ENCODE measurements at places on chromosomes 1 and 21.

- DNase-seq, result no peak
Measured at GRCh38 chr1:53576381-53576801, 117.2 kb downstream of the DMRTB1 start.

GRCh38 chr1:63691701-63692425 lies 82.0 kb upstream of the ROR1 start:
- peak; percentile 57 for DNase-seq

GRCh38 chr1:47866601-47867437 lies 130.4 kb downstream of the TRABD2B start:
- no peak for DNase-seq

DNA sequence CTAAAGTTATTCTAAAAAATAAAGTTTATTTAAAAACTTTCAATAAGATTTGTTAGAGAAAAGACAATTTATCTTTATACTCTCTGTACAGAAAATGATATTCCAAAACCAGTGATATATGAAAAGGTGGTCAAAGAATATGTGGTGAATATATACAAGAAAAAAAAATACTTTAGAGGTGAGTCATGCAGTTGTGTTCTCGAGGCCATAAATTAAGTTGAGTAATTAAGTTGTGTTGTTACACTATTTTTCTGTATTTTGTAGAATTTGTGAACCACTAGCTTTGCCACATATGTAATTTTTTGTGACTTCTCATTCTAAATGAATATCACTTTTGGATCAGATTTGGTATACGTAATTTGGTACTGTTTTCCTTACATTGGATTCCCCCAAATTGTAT lies 23.6 kb upstream of the DUSP10 start:
- DNase-seq, result no peak

- no peak for DNase-seq
Measured at GRCh38 chr1:112544011-112544688, 35.4 kb downstream of the WNT2B start.

DNA sequence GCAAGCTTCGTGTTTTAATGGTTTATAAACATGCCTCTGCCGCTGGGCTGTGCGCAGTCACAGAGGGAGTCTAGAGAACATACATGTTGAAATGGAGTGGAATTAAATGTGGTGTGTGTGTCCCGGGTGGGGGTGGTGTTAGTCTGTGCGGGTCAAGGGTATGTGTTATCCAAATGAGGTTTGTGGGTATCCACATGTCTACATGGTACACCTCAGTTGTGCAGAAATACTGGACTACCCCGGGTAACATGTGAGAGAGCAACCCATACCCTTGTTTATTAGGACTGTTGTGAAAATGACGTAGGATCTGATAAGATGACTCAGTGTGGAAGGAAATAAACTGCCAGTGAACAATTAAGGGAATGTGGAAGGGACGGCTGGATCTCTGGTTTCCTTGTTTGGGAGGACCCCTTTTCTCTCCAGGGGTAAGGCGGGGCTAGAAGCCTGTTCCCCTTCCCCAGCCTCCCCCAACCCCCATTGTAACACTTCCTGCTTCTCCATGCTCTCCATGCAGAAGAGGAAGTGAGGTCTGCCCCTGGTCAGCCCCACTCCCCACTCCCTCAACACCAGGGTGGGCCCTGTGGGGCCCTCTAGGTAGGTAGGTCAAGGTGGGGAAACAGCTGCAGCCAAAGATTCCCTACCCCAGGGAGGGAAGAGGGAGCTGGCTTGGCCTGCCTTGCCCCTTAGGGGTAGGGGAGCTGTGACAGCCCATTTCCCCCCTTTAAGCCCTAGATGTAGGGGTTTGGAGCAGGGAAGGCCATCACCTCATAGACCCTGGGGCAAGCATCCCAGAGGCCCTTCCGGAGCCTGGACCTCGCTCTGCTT lies 690 bp downstream of the EPS8L3 start:
- DNase-seq, result no peak

DNA sequence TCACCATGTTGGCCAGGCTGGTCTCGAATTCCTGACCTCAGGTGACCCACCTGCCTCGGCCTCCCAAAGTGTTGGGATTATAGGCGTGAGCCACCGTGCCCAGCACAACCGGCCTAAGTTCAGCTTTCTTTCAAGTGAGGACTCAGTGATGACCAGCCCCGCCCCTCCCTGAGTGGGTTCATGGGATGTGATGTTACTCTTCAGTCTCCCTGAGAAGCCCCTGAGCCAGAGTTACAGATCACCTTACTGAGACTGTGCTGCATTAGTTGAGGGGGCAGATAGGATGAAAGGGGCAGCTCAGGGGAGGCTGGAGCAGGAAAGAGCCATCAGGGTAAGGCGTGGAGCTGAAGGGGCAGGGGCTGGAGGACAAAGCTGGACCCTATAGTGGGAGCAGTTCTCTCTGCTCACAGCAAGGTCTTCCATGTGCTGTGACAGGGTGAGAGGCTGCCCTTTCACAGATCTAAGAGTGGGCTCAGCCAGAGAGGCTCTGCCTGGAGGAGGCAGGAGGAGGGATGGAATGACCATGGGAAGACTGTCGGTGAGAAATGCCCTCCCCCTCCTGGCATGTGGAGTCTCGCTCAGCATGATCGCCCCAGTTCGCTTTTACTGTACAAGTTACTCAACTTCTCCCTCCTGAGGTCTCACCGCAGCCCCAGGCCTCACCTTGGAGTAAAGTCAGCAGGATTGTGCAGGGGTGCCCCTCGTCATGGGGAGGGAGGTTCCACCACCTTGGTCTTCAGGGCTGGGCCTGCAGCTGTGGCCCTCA lies 13.4 kb downstream of the SH2D2A start:
- DNase-seq, result no peak

DNA sequence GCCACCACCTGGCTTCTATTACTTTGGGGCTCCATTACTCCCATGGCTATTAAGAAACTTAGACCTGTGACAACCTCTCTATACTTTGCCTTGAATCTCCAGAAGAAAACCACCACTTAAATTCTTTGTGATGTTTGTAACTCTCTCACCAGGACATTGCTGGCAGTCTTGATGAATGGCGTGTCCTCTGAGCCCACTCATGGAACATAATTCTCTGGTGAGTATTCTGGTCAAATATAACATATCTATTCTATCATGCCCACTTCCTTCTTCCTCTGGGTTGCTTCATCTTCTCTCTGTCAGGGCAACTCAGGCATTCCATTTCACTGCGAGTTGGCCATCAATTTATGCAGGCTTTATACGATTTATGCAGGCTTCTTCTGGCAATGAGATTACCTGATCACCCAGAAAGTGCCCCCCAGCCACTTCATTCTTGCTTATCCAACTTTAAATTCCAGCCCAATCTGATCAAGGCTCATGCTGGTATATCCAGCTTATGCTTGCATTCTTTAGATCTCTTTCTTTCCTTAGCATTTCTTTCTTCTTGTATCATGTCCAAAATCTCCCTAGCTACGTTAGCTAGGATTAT lies 112.0 kb upstream of the CHRM3 start:
- DNase-seq, result no peak

DNA sequence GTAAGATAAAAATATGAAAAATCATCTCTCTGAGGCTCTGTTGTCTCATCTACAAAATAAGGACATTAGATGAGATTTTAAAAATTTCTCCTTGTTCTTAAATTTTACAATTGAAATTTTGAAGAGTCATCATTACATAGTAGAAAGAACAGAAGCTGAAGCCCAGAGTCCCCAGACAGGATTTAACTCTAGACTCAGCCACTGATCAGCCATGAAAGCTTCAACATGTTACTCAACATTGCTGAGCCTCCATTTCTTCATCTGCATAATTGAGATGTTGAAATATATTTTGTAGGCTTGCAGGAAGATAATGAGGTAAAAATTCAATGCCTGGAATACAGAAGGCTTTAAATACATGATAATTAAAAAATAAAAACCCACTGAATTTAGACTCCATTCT lies 633.3 kb downstream of the LMO4 start:
- no peak for DNase-seq

- DNase-seq, result peak; percentile 41
Measured at GRCh38 chr1:161427733-161428516, 60.2 kb upstream of the CFAP126 start.

GRCh38 chr1:43527111-43527878 lies 3.4 kb upstream of the PTPRF start:
- DNase-seq, result no peak

- no peak for DNase-seq
Measured at GRCh38 chr1:177287994-177288393, 117.2 kb downstream of the BRINP2 start.

DNA sequence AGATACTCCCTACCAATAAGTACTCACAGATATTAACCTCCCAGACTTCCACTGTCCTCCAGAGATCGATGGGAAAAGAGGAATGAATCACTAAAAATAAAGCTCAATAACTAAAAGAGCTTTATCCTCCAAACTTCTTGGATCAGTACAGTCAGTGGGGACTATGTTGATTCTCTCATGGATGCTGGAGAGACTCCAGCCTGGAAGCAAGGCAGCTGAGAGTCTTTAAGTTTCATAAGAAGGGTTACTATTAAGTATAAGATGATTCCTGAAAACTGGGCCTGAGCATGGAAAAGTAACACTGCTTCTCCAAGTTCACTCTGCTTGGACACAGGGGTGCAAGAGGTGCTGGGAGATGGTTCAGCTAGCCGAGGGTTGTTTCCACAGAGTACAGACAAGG lies 6.2 kb upstream of the DDR2 start:
- no peak for DNase-seq

GRCh38 chr21:28480470-28480869 lies 512.2 kb downstream of the LTN1 start:
- DNase-seq, result no peak

GRCh38 chr1:64304823-64305222 lies 101.4 kb downstream of the UBE2U start:
- DNase-seq, result no peak

DNA sequence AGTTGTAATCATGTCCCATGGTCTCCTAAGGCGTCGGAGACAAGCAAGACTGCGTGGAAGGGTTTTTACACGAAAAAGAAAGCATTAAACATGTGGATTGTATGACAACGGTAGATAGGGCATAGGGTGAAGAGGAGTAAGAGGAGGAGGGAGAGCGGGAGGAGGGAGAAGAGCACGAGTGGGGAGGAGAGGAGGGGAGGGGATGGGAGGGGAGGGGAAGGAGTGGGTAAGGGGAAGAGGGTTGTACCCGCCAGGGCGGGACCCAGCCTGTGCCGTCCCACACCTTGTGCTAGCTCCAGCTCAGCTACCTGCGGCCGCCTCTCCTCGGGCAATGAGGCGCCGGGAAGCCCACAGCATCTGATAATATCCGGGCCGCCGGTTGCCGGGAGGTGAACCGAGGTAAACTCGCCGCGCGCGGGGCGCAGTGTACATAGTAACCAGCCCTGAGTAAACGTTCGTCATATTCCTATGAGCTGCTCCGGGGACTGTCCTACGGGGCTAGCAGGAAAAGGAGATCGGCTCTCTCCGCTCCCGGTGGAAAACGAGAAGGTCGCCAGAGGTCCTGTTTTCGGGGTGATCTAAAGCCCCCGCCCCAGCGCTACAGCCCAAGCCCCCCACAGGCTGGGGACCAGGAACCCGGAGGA lies 449 bp upstream of the RCAN3 start:
- peak; percentile 69 for DNase-seq

- DNase-seq, result no peak
Measured at GRCh38 chr1:24591781-24592180, 35.9 kb downstream of the NCMAP start.

DNA sequence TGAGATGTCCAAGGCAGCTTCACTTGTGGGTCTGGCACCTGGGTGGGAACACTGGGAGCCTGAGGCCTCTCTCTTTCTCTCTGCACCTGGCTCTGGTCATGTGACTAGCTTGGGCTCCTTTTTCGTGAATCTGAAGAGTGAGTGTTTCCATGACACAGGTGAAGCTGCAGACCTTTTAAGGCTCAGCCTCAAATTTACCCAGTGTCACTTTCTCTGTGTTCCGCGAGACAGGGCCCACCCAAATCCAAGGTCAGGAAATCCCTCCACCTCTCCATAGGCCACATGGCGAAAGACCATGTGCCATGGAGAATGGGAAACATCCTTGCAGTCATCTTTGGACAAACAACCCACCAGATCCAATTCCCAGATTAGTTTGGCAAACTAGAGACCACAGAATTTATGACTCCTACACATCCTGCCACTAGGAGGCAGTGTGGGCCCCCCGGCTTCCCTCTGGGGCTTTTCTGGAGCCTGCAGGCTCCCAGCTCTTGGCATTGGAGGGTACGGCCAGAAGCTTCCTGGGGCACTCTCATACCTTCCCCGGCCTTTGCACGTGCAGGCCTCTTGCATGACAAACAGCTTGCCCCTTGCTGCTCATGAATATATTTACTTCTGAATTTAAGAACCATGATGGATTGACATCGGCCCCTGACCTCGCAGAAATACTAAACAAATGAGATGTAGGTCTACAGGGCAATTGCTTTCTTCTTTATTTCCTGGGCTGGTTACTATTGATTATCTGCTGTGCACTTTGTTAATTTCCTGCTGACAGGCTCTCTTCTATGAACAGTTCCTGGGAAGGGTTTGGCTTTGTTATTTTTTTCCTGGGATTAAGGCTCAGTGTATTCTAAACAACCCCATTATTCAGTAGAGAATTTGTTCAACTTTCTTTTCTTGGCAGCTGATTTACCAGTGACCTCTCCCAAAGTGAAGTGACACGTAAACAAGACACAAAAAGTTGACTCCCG lies 180.7 kb downstream of the KAZN start:
- peak; percentile 40 for DNase-seq

GRCh38 chr1:3061981-3062615 lies 6.9 kb upstream of the PRDM16 start:
- no peak for DNase-seq

GRCh38 chr1:40050863-40051262 lies 10.3 kb downstream of the CAP1 start:
- DNase-seq, result no peak

DNA sequence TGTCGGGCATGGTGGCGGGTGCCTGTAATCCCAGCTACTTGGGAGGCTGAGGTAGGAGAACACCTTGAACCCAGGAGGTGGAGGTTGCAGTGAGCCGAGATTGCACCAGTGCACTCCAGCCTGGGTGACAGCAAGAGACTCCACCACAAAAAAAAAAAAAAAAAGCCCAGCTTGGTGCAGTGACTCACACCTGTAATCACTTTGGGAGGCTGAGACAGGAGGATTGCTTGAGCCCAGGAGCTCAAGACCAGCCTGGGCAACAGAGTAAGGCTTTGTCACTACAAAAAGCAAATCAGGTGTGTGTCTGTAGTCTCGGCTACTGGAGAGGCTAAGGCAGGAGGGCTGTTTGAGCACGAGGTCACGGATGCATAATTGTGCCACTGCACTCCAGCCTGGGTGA lies 5.0 kb upstream of the H6PD start:
- no peak for DNase-seq

DNA sequence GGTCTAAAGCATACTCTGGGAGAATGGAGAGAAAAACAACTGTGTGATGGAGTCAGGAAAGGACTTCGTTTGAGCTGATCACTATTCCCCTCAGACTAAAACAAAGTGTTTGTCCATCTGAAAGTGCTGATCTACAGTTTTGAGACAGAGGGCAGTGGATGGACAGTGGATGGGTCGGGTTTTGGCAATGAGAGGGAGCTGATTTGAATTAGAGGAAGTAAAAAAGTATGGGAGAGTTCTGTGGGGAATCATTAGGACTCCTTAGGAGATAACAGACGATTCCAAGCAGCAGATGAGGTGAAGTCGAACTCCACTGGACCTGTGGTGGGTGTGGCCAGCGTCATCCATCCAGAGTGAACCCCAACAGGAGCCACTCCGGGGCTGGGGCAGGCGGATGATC lies 62.3 kb downstream of the PTGS2 start:
- DNase-seq, result no peak
